PC-3 (cell line): ENCODE measurements at places on chromosomes 2 and 18. TPM values are rescaled to one million over a fixed set of nuclear protein-coding genes. Genes with fewer than 3 reads are reported as not detected.

Gene NOL4
- not detected in 2 replicates for total RNA-seq

DNA sequence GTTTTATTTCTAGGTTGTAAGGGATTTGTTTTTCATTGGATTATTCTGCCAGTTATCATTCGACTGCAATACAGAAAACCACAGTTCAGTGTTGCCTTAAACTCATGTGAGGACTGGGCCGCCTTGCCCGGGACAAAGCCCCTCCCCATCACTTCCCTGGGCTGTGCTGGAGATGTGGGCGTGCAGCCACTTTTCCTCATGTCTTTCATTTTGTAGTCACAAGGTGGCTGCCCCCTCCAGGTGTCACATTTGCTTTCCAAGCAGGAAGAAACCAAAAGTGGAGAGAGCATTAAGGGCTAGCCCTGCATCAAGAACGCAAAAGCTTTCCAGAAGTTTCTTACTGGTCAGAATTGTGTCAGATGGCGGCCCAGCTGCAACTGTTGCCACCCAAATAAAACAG, 492.5 kb upstream of the ID2 start:
- no peaks in the 10 kb centered on the region for H3K36me3 ChIP-seq
- H3K4me3 ChIP-seq = no peak overlapping the region
- no peak for DNase-seq
- no peak overlapping the region for H3K27ac ChIP-seq

- no peaks in the 10 kb centered on the region for H3K27me3 ChIP-seq
- no peak for DNase-seq
- no peak overlapping the region for H3K27ac ChIP-seq
- no peak overlapping the region for H3K4me3 ChIP-seq
These were observed 214.4 kb upstream of the SP5 start for GRCh38 chr2:170500770-170501169.

Gene MTCL1
- total RNA-seq = 33.1 and 58.8 TPM in 2 replicates

- H3K4me1 ChIP-seq = no peaks in the 10 kb centered on the region
- no peaks in the 10 kb centered on the region for H3K27me3 ChIP-seq
- no peak overlapping the region for H3K27ac ChIP-seq
- no peaks in the 10 kb centered on the region for H3K36me3 ChIP-seq
These were observed 23.5 kb upstream of the C1GALT1C1L start for GRCh38 chr2:43699761-43700160.
